ENCODE measurements at places on chromosomes 11 and 22. TPM values are rescaled to one million over a fixed set of nuclear protein-coding genes. Genes with fewer than 3 reads are reported as not detected.

GRCh38 chr11:129989149-129989813 is 13.4 kb downstream of the PRDM10 start:
- no peaks in the 10 kb centered on the region for H3K27me3 ChIP-seq
- H3K4me1 ChIP-seq = peaks cover 15% of the 10 kb centered on the region
- no peak overlapping the region for H3K4me3 ChIP-seq
- DNase-seq = no peak
- no peak overlapping the region for H3K27ac ChIP-seq

The CHCHD10 gene
- total RNA-seq = 89.3 TPM

The OR2D2 gene
- not detected for total RNA-seq

The TLCD5 gene
- 8.5 TPM for total RNA-seq

- no peak overlapping the region for H3K4me3 ChIP-seq
- no peak for DNase-seq
- peaks cover 13% of the 10 kb centered on the region for H3K4me1 ChIP-seq
- no peak overlapping the region for H3K27ac ChIP-seq
- no peaks in the 10 kb centered on the region for H3K36me3 ChIP-seq
- peaks cover 17% of the 10 kb centered on the region for H3K27me3 ChIP-seq
Observed at GRCh38 chr11:58771458-58771855, 39.7 kb upstream of the GLYAT start.

DNA sequence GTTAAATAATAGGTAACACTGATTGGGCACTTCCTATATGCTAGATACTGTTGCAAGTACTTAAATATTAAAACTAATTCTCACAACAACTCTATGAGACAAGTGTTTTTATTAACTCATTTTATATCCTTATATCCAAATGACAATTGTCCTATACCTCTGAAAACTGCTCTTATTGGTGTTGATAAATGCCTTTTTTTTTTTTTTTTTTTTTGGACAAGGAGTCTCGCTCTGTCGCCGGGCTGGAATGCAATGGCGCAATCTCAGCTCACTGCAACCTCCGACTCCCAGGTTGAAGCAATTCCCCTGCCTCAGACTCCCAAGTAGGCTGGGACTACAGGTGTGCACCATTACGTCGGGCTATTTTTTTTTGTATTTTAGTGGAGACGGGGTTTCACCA is 41.6 kb downstream of the MRTFA start:
- H3K27ac ChIP-seq = no peak overlapping the region
- no peak overlapping the region for H3K4me3 ChIP-seq
- peaks cover 6% of the 10 kb centered on the region for H3K36me3 ChIP-seq

DNA sequence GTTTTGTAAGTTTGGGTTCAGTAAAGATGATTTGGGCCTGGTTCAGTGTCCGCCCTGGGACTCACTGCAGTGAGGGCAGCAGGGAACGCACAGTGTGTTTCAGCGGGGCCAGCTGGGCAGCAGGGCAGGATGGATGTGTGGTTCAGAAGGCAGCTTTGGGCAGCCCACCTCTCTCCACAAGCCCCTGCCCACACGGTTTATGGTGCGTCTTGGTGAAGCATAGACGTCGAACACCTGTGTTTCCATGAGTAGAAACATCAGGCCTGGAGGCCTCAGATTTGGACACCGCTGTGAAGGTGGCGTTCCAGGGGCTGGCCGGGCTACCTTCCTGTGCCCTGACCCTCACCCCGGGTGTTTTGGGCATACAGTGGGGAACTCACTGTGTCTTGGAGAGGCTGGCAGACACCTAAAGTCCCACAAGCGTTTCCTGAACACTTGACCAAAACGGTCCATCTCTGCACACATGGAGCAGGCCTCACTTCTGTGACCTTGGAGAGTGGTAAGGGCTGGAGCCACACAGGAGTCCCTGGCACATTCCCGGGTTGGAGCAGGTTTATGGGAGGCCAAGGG is 59.0 kb downstream of the ST14 start:
- no peak overlapping the region for H3K27ac ChIP-seq
- no peak overlapping the region for H3K4me3 ChIP-seq
- H3K36me3 ChIP-seq = no peaks in the 10 kb centered on the region
- no peaks in the 10 kb centered on the region for H3K4me1 ChIP-seq
- no peak for DNase-seq

DNA sequence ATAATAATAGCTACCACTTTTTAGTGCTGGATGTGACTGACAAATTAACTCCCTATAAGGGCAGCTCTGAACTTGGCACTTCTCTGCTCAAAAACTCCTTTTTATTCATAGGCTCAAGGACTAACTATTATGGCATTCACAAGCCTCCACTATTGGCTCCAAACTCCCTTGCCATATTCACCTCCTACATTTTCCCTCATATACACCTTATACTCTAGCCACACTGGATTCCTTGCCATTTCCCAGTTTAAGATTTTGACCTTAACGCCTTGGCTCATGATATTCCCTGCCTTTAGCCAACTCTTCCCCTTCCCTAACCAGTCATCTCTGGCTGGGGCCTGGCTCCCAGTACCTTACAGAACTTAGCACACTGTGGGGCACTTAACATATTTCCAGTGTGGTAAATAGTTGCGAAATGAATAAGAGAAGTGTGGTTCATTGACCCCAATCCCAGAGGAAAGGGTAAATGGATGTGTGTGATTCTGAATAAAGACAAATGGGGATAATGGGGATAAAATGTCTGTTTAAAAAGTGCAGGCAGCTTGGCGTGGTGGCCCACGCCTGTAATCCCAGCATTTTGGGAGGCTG is 40.0 kb upstream of the SORL1 start:
- H3K27ac ChIP-seq = no peak overlapping the region
- no peak overlapping the region for H3K4me3 ChIP-seq
- no peak for DNase-seq
- no peaks in the 10 kb centered on the region for H3K36me3 ChIP-seq
- H3K27me3 ChIP-seq = peaks cover 14% of the 10 kb centered on the region

DNA sequence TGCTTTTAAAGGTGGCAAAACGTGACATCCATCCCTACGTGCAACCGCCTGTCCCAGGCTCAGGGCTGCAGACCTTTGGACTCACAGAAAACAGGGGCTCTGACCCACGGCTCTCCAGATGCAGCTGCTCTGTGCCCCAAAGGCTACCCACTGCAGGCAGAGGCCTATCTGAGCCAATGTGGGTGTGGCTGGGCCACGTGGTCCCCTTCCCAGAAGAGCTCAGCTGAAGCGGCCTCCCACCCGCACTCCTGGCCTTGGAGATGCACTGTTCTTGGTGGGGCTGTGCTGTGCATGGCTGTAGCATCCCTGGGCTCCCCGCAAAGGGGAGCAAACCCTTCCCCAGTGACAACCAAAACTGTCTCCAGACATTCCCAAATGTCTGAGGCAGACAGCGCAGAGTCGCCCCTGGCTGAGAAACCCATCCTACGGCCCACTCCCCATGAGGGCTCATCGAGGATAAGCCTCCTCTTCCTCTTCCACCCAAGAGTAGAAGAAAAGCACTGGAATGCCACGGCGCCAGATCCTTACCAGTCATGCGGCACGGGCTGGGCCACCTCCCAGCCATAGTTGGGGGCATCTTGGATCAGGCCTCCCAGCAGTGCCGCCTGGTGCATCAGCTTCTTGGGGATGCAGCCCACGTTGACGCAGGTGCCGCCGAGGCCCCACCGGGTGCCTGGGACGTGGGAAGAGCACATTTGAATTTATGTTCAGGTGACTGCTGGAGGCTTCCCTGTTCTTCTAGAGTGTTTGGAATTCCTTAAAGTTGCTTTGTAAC is 23.1 kb upstream of the COMT start:
- no peaks in the 10 kb centered on the region for H3K4me1 ChIP-seq
- no peak overlapping the region for H3K4me3 ChIP-seq
- peaks cover 17% of the 10 kb centered on the region for H3K36me3 ChIP-seq
- DNase-seq = no peak
- no peaks in the 10 kb centered on the region for H3K27me3 ChIP-seq

- DNase-seq = no peak
- H3K36me3 ChIP-seq = peaks cover 7% of the 10 kb centered on the region
- H3K4me1 ChIP-seq = peaks cover 11% of the 10 kb centered on the region
- no peak overlapping the region for H3K4me3 ChIP-seq
Observed at GRCh38 chr22:27986937-27987336, 67.9 kb upstream of the PITPNB start.

The TBX10 gene
- total RNA-seq = not detected

The SCGB1A1 gene
- total RNA-seq = not detected

DNA sequence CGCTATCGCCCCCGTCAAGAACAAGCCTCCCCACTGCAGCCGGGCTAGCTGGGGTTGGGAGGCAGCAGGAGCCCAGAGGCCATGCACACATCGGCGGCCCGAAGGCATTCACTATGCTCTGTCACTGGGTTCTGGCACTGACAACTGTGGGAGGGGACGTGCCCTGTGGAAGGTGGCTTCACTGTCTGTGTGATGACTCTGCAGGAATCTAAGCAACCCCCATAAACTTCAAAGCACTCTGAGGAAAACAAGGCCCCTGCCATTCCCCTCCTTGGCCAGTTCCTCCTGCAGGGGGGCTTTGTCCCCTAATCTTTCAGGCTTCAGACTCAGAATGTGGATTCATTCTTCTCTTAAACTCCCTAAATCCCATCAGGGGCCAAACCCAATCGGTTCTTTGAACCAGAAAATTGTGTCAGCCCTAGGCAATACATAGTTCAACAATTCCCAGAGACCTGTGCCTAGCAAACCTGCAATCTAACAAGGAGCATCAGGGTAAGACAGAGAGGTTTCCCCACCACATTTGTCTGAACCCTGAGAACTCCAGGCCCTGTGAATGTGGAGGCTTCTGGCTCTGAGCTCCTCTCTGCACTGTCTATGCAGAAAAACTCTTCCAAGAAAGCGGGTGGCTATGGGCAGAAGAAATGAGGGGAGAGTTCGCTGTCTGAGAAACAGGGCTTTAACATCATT is 1477.2 kb downstream of the TBC1D22A start:
- H3K27me3 ChIP-seq = peaks cover 3% of the 10 kb centered on the region
- no peak overlapping the region for H3K4me3 ChIP-seq
- no peaks in the 10 kb centered on the region for H3K4me1 ChIP-seq

DNA sequence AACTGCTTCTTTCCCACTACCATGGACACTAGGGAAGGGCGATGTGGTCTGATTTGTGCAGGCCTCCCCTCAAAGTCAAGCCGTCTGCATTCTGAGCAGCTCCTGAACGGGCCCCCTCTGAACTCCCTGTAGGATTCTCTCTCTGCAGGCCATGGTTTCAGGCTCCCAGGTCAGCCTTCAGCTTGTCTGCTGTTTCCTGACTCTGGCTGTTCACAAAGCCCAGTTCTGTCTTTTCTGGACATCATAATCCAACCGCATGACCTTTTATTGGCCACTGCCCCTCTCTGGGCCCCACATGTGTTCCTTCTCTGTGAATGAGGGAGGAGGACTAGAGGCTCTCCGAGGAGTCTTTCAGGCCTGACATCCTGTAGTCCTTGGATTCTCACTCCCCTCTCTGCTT is 161.0 kb downstream of the FEZ1 start:
- no peak overlapping the region for H3K27ac ChIP-seq
- no peak overlapping the region for H3K4me3 ChIP-seq
- H3K4me1 ChIP-seq = no peaks in the 10 kb centered on the region
- no peak for DNase-seq

The GUCY1A2 gene
- 0.15 TPM for total RNA-seq

The OR8D4 gene
- total RNA-seq = not detected

- H3K36me3 ChIP-seq = no peaks in the 10 kb centered on the region
- H3K27me3 ChIP-seq = no peaks in the 10 kb centered on the region
- DNase-seq = peak; percentile 16
- peaks cover 5% of the 10 kb centered on the region for H3K4me1 ChIP-seq
- no peak overlapping the region for H3K27ac ChIP-seq
- H3K4me3 ChIP-seq = no peak overlapping the region
Observed at GRCh38 chr22:29128891-29129807, 56.3 kb downstream of the KREMEN1 start.

The GRM5 gene
- not detected for total RNA-seq

- H3K4me3 ChIP-seq = peak overlapping the region; percentile 97
- H3K27me3 ChIP-seq = peaks cover 72% of the 10 kb centered on the region
- DNase-seq = no peak
- H3K27ac ChIP-seq = peak overlapping the region; percentile 99
- peaks cover 59% of the 10 kb centered on the region for H3K36me3 ChIP-seq
- H3K4me1 ChIP-seq = peaks cover 70% of the 10 kb centered on the region
Observed at GRCh38 chr11:65897020-65897471, 3.1 kb downstream of the FOSL1 start.

All from HFFc6 (cell line).